ENCODE measurements at places on chromosomes 4 and X. TPM values are rescaled to one million over a fixed set of nuclear protein-coding genes. Genes with fewer than 3 reads are reported as not detected.

The KDR gene
- 924 TPM for total RNA-seq

The BCORL1 gene
- 34.0 TPM for total RNA-seq

The PPARGC1A gene
- total RNA-seq: 11.4 TPM

DNA sequence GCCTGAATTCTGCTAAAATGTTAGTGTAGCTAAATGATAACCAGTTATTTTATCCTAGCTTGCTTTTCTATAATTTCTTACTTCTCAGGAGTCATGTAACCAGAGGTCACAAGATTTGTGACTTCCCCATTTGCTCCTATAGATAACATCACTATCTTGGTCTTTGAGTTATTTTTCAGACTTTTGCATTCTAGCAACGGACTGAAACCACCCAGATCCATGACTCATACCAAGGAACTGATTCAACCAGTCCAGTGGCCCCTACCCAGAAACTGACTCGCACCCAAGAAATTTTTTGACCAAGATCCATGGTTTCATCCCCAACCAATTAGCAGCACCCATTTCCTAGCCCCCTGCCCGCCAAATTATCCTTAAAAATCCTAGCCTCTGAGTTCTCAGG, 50.0 kb downstream of the IQCM start:
- no peak for DNase-seq

DNA sequence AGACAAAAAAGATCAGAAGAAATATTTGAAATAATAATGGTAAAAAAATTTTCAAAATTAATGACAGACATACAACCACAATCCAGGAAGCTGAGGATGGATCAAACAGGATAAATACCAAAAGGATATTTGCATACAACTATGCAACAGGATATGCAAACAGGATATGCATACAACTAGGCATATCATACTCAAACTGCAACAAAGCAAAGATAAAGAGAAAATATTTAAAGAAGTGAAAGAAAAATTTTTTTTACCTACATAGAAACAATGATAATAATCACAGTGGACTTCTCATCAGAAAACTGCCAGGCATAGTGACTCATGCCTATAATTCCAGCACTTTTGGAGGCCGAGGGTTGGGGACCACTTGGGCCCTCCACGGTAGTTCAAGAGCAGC, 11.3 kb upstream of the DHX15 start:
- no peak for DNase-seq

DNA sequence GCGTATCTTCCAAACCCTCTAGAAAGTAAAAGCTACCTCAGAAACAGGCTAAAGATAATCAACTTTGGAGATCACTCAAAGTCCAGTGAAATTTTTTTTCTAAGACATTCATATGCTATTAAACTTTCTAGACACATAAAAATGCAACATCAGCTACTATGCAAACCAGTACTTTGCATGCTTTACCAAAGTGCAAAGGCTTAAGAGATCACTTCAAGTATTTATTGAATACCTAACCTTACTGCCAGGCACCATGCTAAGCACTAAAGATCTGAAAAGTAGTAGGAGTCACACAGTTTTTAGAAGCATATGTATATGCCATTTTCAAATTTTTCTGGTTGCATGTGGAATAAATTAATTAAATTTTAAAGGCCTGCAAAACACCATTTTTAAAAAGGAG, 115.8 kb downstream of the THOC2 start:
- DNase-seq: no peak

- no peak for DNase-seq
Measured at GRCh38 chr4:185576962-185577950, 41.9 kb upstream of the PDLIM3 start.

GRCh38 chr4:37561803-37562207, 124.4 kb downstream of the RELL1 start:
- no peak for DNase-seq

DNA sequence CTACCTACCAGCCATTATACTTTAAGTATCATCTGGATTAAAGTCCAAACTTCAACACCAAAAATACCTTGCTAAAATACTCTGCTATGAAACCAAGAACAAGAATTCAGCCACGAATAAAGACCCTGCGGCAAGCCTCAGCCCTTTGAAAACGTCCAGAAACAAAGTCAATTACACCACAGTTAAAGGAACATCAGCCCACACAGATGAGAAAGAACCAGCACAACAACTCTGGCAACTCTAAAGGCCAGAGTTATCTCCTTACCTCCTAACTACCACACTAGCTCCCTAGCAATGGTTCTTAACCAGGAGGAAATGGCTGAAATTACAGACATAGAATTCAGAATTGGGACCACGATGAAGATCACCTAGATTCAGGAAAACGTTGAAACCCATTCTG, 23.4 kb downstream of the ABCB7 start:
- DNase-seq: no peak

DNA sequence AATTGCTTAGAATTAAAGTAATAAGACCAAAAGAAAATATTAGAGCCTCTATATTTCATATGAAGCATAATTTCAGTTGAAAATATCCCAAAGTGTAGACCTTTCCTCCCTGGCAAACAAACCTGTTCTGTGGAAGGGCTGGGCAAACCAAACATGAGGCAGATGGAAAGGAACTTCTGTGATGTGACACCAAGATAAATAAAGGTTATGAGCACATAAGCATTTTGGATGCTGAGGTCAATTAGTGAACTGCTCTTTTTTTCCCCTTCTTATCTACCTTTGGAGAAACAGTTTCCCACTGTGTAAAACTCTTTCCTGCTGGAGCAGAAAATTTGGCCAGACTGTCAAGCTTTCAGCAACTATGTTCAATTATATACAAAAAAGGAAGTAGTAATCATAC, 109.6 kb upstream of the STIM2 start:
- DNase-seq: no peak

DNA sequence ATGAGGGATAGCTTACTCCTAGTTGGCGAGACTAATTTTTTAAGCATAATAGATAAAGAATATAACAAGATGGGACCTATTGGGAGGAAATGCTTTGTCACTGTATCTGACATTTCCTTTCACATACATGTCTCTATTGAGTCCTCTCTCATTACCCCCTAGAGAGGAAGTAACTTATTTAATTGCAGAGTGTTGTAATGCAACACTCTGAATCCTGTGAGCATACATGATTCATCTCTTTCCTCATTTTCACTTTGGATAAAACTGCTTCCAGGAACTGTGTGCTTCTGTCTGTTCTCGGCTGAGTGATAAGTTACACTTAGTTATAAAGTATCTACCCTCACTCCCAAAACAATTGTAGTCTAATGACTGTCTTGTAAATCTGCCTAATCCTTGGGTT, 266.1 kb upstream of the ANXA10 start:
- no peak for DNase-seq
